ENCODE measurements at places on chromosomes 2 and 18. TPM values are rescaled to one million over a fixed set of nuclear protein-coding genes. Genes with fewer than 3 reads are reported as not detected.

RNF144A gene
- 20.8 TPM for total RNA-seq

DNA sequence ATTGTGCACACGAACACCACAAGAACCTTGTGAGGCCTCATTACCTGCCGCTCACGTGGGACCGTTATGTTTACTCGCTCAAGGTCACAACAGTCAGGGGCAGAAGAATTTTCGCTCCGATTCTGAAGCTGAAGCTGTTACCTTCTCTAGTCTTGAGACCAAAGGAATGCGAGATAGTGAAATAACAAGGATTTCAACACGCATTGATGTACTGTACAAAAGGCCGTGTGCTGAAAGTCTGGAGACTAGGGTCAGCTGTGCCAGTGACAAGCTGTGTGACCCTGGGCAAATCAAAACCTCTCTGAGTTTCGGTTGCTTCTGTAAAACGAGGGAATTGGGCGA is 583 bp downstream of the NEMP2 start:
- H3K4me3 ChIP-seq: peak overlapping the region; percentile 85
- H3K36me3 ChIP-seq: no peaks in the 10 kb centered on the region
- H3K4me1 ChIP-seq: peaks cover 56% of the 10 kb centered on the region
- no peaks in the 10 kb centered on the region for H3K27me3 ChIP-seq
- H3K27ac ChIP-seq: peak overlapping the region; percentile 91
- DNase-seq: peak; percentile 79

GRCh38 chr2:120667981-120668380 is 67.7 kb upstream of the GLI2 start:
- no peaks in the 10 kb centered on the region for H3K36me3 ChIP-seq
- no peaks in the 10 kb centered on the region for H3K27me3 ChIP-seq
- H3K4me1 ChIP-seq: peaks cover 10% of the 10 kb centered on the region
- H3K4me3 ChIP-seq: no peak overlapping the region
- H3K27ac ChIP-seq: no peak overlapping the region

ERICH2 gene
- total RNA-seq: not detected

DNA sequence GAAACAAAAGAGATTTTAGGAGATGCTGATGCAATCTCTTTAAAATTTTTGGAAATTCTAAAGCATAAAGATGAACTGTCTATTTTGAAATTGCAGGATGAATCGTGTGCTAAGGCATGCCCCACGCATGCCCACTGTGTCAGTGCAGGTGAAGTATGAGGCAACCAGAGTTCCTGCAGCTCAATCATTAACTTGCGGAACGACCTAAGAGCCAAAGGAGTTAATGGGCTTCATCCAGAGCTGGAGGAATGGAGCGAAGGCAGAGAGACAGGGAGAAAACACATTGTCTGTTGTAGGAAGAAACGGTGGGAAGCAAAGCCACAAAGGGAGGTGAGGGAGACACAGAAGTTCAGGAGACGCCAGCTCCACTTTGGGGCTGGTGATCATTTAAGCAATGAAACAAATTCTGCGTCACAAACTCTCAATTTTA is 265.2 kb downstream of the CCDC85A start:
- H3K27ac ChIP-seq: no peak overlapping the region
- peaks cover 18% of the 10 kb centered on the region for H3K4me1 ChIP-seq
- DNase-seq: peak; percentile 88
- H3K4me3 ChIP-seq: peak overlapping the region; percentile 31
- H3K36me3 ChIP-seq: no peaks in the 10 kb centered on the region
- H3K27me3 ChIP-seq: no peaks in the 10 kb centered on the region

DNA sequence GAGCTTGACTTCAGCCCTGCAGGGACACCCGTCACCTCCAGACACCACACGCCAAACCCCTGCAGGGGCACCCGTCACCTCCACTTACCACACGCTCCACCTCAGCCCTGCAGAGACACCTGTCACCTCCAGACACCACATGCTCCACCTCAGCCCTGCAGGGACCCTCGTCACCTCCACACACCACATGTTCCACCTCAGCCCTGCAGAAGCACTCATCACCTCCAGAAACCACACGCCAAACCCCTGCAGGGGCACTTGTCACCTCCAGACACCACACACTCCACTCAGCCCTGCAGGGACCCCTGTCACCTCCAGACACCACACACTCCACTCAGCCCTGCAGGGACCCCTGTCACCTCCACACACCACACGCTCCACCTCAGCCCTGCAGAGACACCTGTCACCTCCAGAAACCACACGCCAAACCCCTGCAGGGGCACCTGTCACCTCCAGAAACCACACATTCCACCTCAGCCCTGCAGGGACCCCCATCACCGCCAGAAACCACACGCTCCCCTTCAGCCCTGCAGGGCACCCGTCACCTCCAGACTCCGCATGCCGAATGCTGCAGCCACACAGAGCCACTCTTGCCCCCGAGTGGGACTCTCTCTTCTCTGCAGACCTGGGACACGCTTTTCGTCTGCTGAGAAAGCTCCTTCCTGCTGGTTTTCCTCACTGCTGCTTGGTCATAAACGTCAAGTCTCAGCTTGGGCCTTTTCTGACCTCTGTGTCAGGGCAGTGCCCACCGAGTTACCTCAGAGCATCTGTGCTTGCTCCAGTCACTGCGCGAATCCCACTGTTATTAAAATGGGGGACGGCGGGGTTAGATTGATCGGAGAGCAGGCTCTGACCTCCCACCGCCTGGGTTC is 77.5 kb upstream of the SALL3 start:
- H3K36me3 ChIP-seq: no peaks in the 10 kb centered on the region
- H3K4me3 ChIP-seq: no peak overlapping the region
- peaks cover 34% of the 10 kb centered on the region for H3K27me3 ChIP-seq
- no peak overlapping the region for H3K27ac ChIP-seq

GRCh38 chr2:127134833-127135830 is 28.2 kb upstream of the BIN1 start:
- no peaks in the 10 kb centered on the region for H3K36me3 ChIP-seq
- no peak overlapping the region for H3K27ac ChIP-seq
- H3K27me3 ChIP-seq: peaks cover 4% of the 10 kb centered on the region
- no peaks in the 10 kb centered on the region for H3K4me1 ChIP-seq
- no peak overlapping the region for H3K4me3 ChIP-seq
- no peak for DNase-seq

TSPYL6 gene
- not detected for total RNA-seq

MC5R gene
- not detected for total RNA-seq

- DNase-seq: no peak
- no peaks in the 10 kb centered on the region for H3K36me3 ChIP-seq
- no peaks in the 10 kb centered on the region for H3K27me3 ChIP-seq
- H3K4me1 ChIP-seq: peaks cover 11% of the 10 kb centered on the region
- H3K4me3 ChIP-seq: no peak overlapping the region
- no peak overlapping the region for H3K27ac ChIP-seq
Observed at GRCh38 chr2:131349021-131349420, 14.9 kb downstream of the RAB6D start.

DNA sequence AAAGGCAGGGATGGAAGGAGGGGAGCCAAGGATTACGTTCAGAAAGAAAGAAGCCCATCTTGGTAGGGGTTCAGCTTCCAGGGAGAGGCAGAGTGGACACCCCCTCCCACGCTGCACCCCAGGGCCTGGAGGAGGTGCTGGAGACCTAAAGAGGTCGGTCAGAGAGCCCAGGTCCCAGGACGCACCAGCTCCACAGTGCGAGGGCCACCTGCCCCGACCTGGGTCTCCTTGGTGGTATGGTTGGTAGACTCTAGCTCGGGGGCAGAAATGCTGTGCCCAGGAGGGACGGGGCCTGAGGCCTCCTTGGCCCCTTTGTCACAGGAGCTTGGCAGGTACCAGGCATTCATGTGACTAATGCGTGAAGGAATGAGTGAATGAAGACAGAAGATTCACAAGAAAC is 87.1 kb upstream of the RAB6C start:
- H3K27ac ChIP-seq: no peak overlapping the region
- H3K27me3 ChIP-seq: peaks cover 39% of the 10 kb centered on the region
- H3K4me3 ChIP-seq: no peak overlapping the region

MROH2A gene
- total RNA-seq: 0.04 TPM

MRPL30 gene
- total RNA-seq: 75.3 TPM

MAPK4 gene
- total RNA-seq: not detected

RPRM gene
- total RNA-seq: not detected

DNA sequence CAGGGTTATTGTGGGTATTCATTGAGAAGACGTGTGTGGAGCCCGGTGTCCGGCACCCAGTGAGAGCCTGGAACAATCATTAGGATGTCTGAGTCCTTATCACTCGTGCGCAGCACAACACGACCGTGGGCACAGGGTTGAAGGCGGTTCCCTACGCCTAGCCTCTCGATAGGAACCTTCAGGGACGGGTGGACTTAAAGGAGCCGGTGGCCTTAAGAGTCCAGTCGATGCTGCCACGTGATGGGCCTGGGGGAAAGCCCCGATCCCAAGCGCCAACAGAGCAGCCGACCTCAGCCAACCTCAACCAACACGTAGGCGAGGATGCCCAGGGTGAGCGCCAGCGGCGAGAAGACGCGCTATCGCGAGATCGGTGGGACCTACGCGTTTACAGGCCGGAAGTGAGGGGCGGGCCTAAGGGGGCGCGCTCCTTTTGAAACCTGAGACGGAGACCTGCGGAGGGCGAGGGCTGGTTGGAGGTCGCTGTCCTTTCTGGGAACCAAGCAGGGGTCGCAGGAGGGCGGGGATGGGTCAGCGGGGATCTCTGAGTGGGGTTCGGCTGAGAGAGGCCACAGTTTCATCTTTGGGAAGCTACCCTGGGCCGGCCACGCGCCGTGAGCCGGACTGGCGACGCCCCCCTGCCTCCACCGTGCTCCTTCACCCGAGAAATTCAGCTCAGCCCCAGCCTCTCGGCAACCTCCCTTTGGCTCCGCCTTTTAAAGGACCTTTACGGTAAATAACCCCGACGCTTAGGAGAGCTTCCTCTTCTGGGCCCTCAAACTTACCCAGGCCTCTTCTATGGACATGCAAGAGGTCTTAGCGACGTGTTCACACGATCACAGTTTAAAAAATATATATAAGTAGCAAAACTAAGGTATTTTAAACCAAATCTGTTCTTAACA is 28.3 kb downstream of the WNT10A start:
- peak; percentile 93 for DNase-seq
- peaks cover 35% of the 10 kb centered on the region for H3K4me1 ChIP-seq
- H3K36me3 ChIP-seq: no peaks in the 10 kb centered on the region
- H3K27me3 ChIP-seq: peaks cover 23% of the 10 kb centered on the region
- H3K27ac ChIP-seq: peak overlapping the region; percentile 71
- H3K4me3 ChIP-seq: peak overlapping the region; percentile 61

GRCh38 chr18:616380-616995 is 19.7 kb downstream of the CLUL1 start:
- no peak overlapping the region for H3K4me3 ChIP-seq
- DNase-seq: peak; percentile 35
- H3K36me3 ChIP-seq: no peaks in the 10 kb centered on the region

DNA sequence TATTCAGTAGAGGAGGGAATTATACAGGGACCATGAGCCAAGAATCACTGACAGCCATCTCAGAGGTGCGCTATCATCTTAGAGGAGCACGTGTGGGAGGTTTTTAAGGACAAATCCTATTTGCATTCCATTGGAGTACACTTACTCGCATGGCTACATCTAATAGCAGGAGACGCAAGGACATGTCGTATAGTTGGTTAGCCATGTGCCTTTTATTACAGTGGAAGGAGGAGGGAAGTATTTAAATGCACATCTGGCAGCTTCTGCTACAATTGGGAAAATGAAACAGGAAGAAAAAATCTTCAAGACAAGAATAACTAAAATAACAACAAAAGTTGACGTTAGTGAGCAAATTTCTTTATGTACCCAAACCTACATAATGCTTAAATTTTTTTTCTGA is 86.5 kb upstream of the UGP2 start:
- no peaks in the 10 kb centered on the region for H3K36me3 ChIP-seq
- H3K4me3 ChIP-seq: no peak overlapping the region
- no peaks in the 10 kb centered on the region for H3K27me3 ChIP-seq
- no peak overlapping the region for H3K27ac ChIP-seq

DNA sequence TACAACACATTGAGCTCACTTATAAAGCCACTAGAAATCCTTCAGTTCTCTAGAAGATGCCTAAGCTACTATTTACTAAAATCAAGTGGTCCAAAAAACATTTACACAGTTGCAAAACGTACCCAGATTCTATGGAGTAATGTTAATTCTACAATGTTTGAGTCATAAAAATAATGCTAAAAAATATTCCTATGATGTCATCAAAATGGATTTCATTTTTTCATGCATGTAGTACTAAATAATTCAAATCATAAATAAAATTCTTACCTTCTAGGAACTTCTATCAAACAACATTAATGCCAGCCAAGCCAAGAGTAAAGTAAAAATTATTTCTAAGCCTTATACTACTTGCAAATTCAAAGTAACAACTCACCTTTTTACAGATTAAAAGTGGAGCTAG is 168.9 kb upstream of the EPC2 start:
- no peaks in the 10 kb centered on the region for H3K27me3 ChIP-seq
- H3K4me3 ChIP-seq: no peak overlapping the region
- DNase-seq: no peak
- H3K4me1 ChIP-seq: no peaks in the 10 kb centered on the region
- H3K27ac ChIP-seq: no peak overlapping the region
- H3K36me3 ChIP-seq: no peaks in the 10 kb centered on the region

DNA sequence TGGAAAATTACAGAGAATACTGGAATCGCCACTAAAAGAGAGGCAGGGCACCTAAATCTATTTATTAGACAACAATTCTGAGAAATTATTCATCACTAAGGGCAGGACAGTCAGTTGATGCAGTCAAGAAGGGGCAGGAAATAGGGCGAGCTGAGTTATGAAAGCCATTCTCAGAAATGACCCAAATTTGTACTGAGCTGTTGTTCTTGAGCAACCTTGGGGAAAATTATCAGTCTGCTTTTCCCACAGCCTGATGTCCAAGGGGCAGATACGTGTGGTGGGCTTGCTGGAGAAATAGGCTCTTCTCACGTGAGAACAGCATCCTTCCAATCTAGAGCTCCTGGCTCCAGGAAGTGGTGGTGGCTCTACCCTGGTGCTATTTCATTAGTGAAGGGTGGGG is 38.6 kb downstream of the STON1 start:
- no peak overlapping the region for H3K4me3 ChIP-seq
- H3K27me3 ChIP-seq: no peaks in the 10 kb centered on the region
- no peak for DNase-seq
- H3K27ac ChIP-seq: no peak overlapping the region
- no peaks in the 10 kb centered on the region for H3K36me3 ChIP-seq
- H3K4me1 ChIP-seq: peaks cover 12% of the 10 kb centered on the region

DNA sequence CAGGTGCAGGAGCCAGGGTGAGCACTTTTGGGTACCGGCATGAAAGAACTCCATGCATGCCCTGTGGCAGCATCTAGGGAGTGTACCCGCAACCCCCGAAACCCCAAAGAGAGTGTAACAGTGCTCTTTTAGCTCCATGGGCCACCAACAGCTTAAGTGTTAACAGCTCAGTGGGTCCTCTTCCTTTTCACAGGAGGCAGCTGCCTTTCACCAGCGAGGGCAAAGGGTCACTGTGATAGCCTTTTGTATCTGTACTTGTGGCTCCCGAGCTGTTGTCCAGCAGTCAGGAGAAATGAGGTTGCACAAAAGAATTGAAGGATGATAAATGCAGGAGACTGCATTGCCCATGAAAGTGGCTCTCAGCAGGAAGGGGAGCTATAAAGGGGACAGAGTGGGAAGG is 1166.3 kb upstream of the ACVR2A start:
- H3K4me1 ChIP-seq: no peaks in the 10 kb centered on the region
- H3K27me3 ChIP-seq: no peaks in the 10 kb centered on the region
- H3K27ac ChIP-seq: no peak overlapping the region
- no peak overlapping the region for H3K4me3 ChIP-seq
- H3K36me3 ChIP-seq: no peaks in the 10 kb centered on the region
